NCI-H1092 (cell line): ENCODE measurements at places on chromosomes 11 and 22.

DNA sequence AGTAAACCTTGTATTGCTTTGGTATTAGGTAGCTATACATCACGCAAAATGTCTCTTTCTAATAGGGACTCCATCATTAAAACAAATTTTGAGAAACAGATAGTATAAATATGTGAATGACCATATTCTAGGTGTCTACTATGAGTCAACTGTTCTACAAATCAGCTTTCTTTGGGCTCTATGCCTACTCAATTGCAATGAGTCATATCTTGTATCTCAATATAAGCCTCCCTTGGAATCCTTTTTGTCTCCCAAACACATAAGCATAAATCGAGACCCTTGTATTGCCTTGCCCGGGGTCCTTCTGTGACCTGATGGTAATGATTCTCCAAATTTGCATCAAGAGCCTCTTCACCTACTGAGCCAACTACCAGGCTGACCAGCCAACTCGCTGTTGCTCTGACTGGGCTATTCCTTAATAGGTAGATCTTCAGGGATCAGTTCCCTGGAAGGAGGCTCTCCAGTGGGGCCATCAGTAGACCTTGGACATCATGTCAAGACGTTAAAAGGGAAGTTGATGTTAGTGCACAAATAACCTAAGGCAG is 22.2 kb downstream of the BLID start:
- DNase-seq = no peak

DNA sequence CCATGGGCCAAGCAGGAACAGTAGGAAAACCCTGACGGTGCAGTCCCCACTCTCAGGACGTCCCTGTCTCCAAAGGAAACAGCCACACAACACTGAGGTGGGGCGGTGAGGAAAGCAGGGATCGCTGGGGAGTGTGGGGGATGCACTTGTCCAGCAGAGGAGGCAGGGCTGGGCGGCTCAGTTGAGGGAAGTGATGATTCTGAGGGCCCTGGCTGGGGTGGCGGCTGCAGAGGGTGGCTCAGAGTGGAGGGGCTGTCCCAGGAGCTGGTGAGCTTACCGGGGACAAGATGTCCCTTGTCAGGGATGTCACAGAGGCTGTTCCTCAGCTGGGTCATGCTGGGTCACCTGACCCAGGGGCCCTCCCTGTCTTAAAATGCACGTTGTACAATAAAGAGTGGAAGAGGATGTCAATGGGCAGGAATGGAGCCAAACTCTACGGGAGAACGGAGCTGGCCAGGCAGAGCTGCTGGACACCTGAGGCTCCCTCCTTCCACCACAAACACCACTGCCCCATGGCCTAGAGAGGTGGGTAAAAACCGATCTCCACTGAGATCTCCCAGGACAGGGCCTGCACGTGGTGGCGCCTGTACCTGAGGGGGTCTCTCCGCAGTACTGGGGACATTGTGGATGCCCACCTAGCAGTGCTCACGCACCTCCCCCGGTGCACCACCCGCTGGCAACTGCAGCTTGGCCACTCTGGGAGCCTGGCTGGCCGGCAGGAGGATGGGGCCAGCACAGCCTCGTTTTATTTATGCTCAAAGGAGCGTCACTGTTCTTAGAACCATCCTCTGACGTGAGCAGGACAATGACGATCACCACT is 9.7 kb upstream of the EFCAB6 start:
- DNase-seq = no peak

GRCh38 chr11:971731-972365 is 46.2 kb downstream of the AP2A2 start:
- DNase-seq = no peak

- DNase-seq = no peak
These were observed 687.8 kb downstream of the FAM181B start for GRCh38 chr11:82045748-82046457.

- no peak for DNase-seq
These were observed 77.4 kb upstream of the SPON1 start for GRCh38 chr11:13885083-13885482.
